Activated T-helper 1 cell treated with anti-CD3 and anti-CD28 coated beads, Interleukin-2, amount 50 U/mL, for 16 hours (primary cell): ENCODE measurements at places on chromosomes 3 and 15.

DNA sequence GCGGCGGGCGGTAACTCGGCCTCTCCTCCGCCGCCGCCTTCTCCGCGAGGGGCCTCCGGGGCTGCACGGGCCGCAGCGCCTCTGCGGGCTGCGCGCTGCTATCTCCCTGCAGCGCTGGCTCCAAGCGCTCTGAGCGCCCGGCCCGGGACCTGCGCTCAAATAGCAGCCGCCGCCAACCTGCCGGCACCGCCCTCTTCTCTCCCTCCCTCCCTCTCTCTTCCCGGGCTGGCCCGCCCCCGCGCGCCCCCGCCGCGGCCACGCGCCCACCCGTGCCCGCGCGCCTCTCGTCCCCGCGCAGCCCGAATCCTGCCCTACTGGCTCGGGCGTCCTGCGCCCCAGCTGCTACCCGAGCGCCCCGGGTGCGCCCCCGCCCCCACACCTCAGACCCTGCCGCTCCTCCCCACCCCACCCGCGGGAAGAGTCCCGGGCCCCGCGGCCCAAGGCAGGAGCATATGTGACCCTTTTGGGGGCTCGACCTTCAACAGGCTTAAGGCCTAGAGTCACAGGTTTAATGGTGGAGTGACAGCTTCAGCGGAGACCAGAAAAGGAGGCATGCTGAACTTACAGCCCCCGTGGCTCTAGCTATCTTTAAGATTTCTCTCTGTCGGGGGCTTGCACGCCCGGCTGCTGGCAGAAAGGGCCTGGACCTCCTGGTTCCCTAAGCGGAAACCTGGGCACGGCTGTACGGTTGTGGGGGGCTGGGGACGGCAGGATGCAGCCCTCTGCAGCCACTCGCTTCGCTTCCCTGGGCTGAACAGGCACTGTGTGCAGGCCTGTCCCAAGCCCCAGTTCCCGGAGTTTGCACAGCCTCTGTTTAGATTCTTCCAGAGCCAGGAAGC, at the start of gene CACNA2D2:
TSS of gene CACNA2D2 (minus strand) at position 131 of the 839 bp plus-strand sequence. CDS start 211 bp downstream, outside the sequence.
- DNase-seq = peak; percentile 49

- DNase-seq = no peak
Measured at GRCh38 chr3:47405820-47406761, 25.3 kb downstream of the PTPN23 start.

- no peak for DNase-seq
Measured at GRCh38 chr15:42499858-42500609, 4.6 kb downstream of the SNAP23 start.

GRCh38 chr3:38163841-38164642, 1.3 kb upstream of the OXSR1 start:
- no peak for DNase-seq

DNA sequence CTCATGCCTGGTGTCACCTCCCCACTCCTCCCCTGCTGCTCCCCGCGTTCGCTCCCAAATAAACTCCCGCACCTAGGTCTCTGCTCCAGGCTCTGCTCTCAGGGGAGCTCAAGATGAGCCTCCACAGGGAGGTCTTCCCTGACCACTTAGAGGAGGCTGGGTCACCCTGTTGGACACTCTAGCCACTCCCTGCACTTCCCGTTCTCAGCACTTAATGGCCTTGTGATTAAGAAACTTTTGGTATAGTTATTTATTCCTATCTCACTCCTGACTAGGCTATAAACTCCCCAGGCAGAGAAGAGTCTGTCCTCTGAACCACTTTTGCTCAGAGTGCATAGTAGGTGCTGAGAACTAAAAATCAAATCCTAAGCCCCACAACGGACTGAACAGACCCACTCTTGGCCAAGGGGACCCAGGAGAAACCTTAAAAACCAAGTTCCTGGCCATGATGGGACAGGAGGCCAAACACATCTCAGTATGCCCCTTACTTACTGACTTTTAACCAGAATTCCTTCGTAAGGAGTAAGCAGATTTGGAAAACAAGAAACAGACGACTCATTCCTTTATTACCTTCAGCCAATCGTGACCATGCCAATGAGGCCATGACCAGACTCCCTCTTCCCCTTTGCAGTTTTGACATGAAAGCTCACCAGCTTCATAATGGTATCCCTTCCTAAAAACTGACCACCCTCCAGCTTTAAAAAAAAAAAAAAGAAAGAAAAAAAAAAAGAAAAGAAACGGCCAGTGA, 69.0 kb upstream of the HRH1 start:
- no peak for DNase-seq

GRCh38 chr3:42493798-42494151, 8.7 kb upstream of the VIPR1 start:
- DNase-seq = no peak
